Vagina (tissue), 2 donors: ENCODE measurements at places on chromosomes 5 and 9.

GRCh38 chr5:98630621-98631020, 142.8 kb upstream of the RGMB start:
- DNase-seq = no peak

GRCh38 chr5:66828046-66828547, 231.9 kb downstream of the MAST4 start:
- DNase-seq = no peak

DNA sequence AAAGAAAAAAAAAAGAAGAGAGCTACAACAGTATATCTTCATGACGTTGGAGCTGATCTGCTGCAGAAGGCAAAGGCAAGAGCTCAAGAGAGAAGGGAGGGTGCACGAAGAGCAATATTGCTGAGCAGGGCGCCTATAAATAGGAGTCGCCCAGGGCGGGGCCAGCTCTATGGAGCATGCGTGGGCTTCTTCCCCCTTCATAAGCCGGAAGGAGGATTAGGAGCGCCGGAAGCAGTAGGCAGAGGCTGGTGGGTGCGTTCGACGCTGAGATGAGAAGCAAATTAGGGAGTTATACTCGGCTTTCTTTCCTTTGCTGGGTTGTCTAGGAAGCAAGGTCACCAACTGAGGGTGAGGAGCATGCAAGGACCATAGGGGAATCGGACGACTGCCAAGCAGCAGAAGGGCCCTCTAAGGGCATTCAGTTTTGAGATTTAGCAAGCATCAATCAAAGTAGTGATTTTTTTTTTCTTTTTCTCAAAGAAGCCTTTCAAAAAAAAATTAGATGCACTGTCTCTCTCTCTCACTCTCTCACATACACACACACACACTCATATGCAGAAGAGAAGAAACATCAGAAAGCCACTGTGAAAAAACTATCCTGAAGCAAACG, 496.7 kb downstream of the ENC1 start:
- no peak for DNase-seq

DNA sequence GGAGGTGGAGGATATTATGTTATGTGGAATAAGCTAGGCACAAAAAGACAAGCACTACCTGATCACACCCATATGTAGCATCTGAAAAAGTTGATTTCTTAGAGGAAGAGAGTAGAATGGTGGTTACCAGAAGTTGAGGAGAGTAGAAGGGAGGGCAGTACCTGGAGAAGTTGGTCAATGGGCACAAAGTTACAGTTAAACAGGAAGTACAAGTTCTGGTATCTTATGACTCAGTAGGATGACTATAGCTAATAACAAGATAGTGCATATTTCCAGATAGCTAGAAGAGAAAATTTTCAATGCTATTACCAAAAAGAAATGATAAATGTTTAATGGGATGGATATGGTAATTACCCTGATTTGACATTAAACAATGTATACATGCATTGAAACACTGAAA, 686.7 kb downstream of the ISL1 start:
- DNase-seq = no peak

DNA sequence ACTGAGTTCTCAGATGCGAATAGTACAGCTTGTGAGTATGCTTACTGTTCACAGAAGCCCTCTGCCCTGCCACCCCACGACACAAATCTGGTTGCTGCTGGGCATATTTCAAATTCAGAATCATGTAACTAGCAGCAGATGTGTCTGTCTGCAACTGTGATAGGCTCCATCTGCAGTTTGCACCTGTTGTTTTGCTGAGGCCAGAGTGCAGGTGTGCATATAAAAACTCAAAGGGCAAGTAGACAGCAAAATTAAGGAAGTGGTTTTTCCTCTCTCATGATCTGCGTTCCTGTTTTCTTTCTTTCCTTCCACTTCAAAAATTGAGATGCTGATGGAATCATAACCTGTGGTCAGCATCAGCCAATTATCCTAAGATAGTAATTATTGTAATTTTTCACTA, 1000.5 kb downstream of the PTPRD start:
- no peak for DNase-seq

GRCh38 chr5:37662789-37663485, 176.9 kb downstream of the GDNF start:
- DNase-seq = no peak

- DNase-seq = no peak
Observed at GRCh38 chr9:93297659-93298497, 113.9 kb downstream of the WNK2 start.

DNA sequence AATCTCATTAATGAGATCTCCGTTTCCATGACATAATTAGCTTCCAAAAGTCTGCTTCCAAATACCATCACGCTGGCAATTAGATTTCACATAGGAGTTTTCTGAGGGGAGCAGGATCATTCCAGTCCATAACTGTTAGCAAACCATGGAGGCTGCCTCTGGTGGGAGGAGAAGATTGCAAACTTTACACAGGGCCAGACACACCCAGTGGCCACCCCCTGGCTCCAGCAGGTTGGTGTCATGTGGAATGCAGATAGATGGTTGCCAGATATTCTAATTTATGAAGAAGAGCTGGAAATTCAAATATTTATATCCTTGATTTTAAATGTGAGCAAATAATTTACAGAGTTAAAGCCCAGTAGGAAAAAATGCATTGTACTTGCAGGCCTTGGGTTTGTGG, 164.2 kb downstream of the ICE1 start:
- DNase-seq = no peak

DNA sequence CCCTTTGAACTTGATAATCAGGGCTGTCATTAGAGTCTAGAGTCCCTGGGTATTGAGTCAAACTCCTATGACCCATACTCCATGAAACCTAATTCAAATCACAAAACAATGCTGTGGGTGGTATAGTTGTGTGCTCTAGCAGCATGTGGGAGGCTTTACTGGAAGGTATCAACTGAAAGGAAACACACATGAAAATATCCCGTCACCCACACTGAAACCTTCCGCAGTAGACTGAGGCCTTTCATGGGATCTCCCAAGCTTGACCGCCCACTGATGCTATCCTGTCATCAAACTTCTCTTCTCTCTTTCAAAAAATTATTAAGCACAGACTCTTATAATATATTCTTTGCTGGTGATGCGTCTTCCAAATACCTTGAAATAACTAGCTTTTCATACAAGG, 569.1 kb upstream of the MEF2C start:
- no peak for DNase-seq

- DNase-seq = no peak
Observed at GRCh38 chr9:3027210-3027609, 183.3 kb upstream of the PUM3 start.

GRCh38 chr5:52328220-52328806, 459.4 kb upstream of the ITGA1 start:
- DNase-seq = no peak

DNA sequence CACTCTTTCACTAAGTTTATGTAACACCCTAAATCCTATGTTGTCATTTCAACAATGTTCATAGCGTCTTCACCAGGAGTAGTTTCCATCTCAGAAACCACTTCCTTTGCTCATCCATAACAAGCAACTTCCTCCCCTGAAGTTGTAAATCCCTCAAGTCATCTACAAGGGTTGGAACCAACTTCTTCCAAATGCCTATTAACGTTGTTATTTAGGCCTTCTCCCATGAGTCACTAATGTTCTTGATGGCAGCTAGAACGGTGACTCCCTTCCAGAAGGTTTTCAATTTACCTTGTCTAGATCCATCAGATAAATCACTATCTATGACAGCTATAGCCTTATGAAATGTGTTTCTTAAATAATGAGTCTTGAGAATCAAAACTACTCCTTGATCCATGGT, 73.3 kb upstream of the TARS1 start:
- no peak for DNase-seq

DNA sequence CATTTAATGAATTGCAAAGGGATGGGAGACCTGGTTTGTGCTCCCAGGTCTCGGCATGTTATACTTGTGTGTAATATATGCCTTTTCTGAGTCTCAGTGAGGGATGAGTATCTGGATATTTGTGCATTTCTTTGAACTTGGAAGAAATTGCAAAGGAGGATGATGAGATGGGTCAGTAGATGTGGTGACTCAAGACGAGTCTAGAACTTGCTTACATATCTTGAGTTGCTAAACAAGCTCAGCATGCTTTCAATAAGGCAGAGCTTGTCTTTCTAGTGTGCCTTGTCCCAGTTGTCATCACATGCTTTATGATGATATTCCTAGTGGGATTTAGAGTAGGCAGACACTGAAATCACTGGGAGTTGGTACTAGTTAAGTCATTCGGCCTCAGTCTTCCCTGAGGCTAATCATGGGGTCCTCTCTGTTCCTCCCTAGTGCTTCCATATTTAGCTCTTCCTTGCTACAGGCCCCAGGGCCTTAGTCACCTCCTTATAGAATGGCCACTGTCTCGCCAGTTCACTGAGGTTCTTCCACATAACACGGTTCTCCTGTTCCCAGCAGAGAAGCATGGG, 222.3 kb downstream of the ARRDC3 start:
- no peak for DNase-seq

GRCh38 chr5:81839034-81839433, 88.1 kb upstream of the SSBP2 start:
- DNase-seq = no peak

DNA sequence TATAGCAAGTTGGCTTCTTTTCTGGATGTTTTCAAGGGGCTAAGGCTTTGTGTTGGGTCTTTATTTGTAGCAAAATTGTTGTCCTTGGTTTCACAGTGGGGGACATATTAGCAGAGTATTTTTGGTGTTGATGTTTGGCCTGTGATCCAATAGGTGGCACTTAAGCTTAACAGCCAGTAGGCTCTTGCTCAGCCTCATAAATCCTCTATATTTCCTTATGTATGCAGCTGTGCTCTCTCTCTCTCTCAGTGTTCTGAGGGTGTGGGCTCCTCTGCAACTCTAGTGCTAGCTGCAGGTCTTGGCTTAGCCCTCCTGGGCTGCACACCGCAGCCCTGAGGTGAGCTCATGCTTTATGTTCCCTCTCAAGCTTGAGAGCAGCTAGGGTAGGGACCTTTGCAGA, 195.0 kb upstream of the GHR start:
- DNase-seq = no peak

DNA sequence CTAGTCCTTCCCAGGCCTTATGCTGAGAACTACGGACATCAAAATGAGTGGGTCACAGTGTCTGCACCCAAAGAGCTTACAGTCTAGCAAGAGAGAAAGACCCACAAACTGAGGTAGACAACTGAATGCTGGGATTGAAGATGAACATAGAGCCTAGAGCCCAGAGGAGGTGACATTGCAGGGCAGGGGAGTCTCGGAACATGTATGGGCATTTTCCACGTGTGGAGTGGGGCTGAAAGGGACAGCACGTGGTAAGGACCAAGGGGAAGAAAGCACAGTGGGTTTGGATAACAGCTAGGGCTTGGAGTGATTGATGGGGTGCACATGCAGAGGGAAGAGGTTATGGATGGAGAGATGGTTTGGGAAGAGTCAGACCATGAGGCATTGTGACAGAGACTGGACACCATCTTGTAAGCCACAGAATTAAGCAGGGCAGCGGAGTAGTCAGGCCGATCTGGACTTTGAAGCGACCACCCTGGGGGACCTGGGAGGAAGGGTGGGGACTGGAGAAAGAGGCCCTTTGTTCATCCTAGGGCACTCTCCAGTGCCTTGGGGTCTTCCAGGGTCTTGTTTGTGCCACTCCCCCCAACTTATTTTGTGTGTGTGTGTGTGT, 47.5 kb upstream of the SH3PXD2B start:
- DNase-seq = peak; percentile 61

DNA sequence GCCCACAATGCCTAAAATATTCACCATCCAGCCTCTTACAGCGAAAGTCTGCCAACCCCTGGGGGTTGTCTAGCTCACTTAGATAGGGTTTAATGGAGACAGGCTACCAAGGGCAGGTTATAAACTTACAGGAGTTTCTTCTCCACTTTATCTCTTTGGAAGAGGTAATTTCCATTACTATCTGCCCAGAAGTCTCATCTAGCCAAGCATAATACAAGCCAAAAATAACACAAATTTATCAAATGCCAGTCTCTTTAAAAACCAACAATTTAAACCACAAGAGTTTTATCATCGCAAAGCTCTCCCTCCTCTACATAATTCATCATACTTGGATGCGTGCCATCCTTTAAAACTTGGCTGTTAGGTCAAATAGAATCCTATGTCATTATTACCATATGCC, 6.2 kb downstream of the RBM22 start:
- no peak for DNase-seq

DNA sequence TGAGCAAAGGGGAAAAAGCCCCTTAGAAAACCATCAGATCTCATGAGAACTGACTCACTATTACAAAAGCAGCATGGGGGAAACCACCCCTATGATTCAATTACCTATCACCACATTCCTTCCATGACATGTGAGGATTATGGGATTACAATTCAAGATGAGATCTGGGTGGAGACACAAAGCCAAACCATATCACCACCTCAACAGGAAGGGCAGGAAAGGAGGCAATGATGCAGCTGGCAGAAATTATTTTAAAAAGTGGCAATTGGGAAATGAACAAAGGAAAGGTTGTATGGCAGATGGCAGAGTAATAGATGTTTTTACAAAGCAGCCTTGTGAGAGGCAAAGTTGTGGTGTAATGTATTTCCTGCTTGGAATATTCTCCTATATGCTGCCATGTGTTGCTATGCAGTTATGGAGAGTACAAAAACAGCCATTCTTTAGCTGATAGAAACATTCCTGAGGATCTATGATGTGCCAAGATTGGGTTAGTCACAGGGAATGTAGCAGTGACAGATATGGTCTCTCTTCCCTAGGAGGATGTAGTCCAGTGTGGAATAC, 138.8 kb downstream of the SMC2 start:
- no peak for DNase-seq

- DNase-seq = no peak
Observed at GRCh38 chr5:73673161-73673591, 47.2 kb downstream of the ARHGEF28 start.

- no peak for DNase-seq
Observed at GRCh38 chr9:125852386-125852785, 105.2 kb downstream of the PBX3 start.

GRCh38 chr5:156913355-156913718, 49.7 kb downstream of the TIMD4 start:
- no peak for DNase-seq

DNA sequence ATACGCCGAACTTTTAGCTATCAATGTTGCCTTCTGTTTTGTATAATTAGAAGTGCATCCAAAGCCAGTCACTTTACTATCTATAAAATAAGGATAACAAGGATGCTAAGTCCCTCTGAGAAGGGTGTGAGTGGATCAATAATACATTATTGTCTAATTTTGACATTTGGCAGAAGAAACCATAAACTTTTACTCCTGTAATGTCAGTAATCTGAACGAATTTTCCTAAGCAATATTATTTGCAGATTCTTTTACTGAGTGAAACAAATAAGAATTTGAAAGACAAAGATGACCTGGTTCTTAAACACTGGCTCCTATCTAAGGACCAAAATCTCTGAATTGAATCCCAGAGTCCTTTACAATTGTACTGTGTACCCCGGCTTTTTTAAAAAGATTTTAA, 126.6 kb upstream of the TMEM161B start:
- no peak for DNase-seq

DNA sequence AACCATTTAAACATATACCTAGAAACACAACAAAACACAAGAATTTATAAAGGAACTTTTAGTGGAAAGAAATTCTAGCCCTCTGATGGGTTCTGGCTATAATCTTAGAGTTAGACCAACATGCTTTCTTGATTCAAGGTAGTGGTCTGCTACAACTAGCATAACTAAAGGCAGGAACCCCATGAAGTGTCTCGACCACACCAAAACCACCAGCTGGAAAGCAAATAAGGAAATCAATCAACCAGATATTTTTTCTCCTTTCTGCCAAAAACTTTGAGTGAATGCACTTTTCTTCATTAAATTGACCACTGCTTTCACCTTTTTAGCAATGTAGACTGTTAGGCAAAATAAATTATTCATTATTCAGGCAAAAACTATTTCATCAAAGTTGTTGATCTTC, 346.4 kb downstream of the EBF1 start:
- DNase-seq = no peak
